Caco-2 (cell line): ENCODE measurements at places on chromosomes 12 and 14. TPM values are rescaled to one million over a fixed set of nuclear protein-coding genes. Genes with fewer than 3 reads are reported as not detected.

DNA sequence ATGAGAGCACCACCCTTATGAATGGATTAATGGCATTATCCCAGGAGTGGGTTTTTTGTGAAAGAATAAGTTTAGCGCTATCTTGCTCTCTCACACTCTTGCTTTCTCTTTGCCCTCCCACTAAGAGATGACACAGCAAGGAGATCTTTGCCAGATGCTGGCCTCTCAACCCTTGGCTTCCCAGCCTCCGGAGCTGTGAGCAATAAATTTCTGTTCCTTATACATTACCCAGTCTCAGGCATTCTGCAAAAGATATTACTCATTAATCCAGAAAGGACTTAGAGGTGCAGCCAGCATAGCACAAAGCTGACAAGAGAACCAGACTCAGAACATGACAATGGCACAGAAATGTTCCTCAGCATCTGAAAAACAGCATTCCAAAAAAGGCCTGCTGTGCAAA is 190.6 kb downstream of the ITPR2 start:
- H3K4me3 ChIP-seq, result no peak overlapping the region
- 0 out of 2 replicates have a peak, but pooled peaks cover 1% of the 10 kb centered on the region for H3K36me3 ChIP-seq
- DNase-seq, result no peak
- no peaks in the 10 kb centered on the region for H3K27me3 ChIP-seq
- peaks cover 5% of the 10 kb centered on the region; the same call in 1 of the 2 replicates for H3K4me1 ChIP-seq

DNA sequence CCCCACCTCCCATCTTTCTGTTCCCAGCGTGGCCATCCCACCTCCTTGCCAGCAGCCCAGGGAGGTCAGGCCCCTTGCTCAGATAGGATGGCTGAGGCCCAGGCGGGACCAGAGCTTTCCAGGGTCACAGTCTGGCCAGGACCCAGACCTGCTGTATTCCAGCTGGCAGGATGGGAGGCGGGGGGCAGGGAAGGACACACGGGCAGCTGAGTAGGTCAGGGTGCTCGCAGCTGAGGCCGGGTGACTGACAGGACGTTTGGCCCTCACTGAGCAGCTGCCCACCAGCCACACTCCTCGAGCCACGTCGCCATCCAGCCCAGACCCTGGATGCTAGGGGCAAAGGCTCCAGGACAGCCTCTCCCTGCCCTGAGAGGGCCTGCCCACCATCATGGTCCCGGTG is 4.0 kb downstream of the NUDT14 start:
- H3K4me1 ChIP-seq, result peaks cover 9% of the 10 kb centered on the region; the same call in 1 of the 2 replicates
- no peaks in the 10 kb centered on the region; the same call in 1 of the 2 replicates for H3K36me3 ChIP-seq
- H3K27ac ChIP-seq, result no peak overlapping the region
- no peak overlapping the region for H3K4me3 ChIP-seq
- no peak for DNase-seq

- H3K27ac ChIP-seq, result no peak overlapping the region
- no peak overlapping the region for H3K4me3 ChIP-seq
- DNase-seq, result no peak
- H3K4me1 ChIP-seq, result peaks cover 3% of the 10 kb centered on the region; the same call in 1 of the 2 replicates
- H3K27me3 ChIP-seq, result no peaks in the 10 kb centered on the region
Measured at GRCh38 chr12:91973813-91974212, 171.8 kb downstream of the BTG1 start.

DNA sequence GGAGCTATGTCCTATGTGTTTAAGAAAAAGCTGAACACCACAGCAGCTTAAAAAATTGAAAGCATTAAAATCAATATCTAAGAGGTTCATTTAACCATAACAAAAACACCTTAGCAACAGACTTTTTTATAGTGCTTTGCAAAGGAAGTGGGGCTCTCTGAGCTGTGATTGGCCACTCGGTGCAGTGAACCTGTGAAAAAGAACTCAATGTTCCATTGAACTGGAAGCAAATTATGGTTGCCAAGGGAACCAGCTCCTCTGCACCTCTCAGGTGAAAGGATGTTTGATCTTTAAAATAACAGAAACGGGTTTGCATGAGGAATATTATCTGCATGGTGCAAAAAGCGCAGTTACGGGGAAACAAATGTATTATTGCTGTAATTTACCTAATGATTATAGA is 149.4 kb downstream of the SNAPC1 start:
- H3K27me3 ChIP-seq, result no peaks in the 10 kb centered on the region
- no peak overlapping the region for H3K4me3 ChIP-seq
- no peaks in the 10 kb centered on the region for H3K36me3 ChIP-seq
- DNase-seq, result no peak

GRCh38 chr14:32590157-32590556 is 261.1 kb downstream of the AKAP6 start:
- no peak overlapping the region for H3K4me3 ChIP-seq
- H3K4me1 ChIP-seq, result no peaks in the 10 kb centered on the region
- no peaks in the 10 kb centered on the region for H3K36me3 ChIP-seq

DNA sequence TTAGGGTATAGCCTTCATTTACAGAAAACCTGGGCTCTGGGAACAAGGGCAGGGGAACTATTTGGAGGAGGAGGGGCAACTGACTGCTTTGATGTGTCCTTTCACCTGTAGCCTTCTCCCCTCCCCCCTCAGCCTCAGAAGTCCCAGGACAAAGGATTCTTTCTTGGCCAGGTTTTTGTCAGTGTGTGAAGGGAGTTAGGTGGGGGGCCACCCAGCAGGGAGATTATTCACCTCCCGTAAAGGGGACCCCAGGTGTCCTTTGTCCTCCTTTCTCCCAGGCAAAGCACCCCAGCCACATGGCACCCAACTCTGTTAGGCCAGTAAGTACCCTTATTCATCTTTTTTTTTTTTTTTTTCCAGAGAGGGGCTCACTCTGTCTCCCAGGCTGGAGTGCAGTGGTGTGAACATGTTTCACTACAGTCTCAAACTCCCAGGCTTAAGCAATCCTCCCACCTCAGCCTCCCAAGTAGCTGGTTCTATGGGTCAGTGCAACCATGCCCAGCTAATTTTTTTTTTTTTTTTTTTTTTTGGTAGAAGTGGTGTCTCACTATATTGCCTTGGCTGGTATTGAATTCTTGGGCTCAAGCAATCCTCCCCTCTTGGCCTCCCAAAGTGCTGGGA is 723 bp upstream of the NFE2 start:
- peak; percentile 78 for DNase-seq
- peak overlapping the region; percentile 60 for H3K27ac ChIP-seq
- H3K27me3 ChIP-seq, result no peaks in the 10 kb centered on the region
- peaks cover 34% of the 10 kb centered on the region for H3K4me1 ChIP-seq

The NANOG gene
- not detected in 2 replicates for total RNA-seq
